ENCODE measurements at places on chromosomes 5 and 9.

DNA sequence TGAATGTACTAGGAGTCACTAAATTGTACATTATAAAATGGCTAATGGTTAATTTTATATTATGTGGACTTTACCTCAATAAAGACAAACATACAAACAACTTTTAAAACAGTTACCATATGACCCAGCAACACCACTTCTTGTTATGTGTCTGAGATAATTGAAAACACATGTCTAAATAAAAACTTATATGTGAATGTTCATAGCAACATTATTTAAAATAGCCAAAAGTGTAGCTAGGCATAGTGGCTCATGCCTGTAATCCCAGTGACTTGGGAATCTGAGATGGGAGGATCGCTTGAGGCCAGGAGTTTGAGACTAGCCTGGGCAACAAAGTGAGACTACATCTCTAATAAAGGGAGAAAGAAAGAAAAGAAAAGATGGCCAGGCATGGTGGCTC lies 22.9 kb downstream of the SLC35A4 start:
- no peak for DNase-seq

DNA sequence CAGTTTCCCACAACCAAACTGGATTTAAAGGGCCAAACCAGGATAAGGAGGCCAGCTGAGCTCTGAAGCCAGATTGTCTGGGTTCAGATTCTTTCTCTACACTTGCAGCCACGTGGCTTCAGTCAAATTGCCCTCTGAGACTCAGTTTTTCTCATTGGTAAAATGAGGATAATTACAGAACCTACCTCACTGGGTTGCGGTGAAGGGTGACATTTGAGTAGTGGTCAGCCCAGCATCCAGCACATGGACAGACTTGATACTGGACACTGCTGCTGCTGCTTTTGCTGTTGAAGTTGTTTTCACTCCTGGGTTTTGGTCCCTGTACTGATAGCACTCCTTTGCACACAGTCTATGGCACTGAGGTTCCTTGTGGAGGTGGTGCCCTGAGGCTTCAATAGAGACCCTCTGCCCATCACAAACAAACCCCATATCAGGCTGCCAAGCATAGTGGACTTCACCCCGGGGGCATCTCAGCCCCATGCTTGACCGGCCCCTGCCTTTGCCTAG lies 25.7 kb upstream of the CDKN2AIPNL start:
- DNase-seq: no peak

- DNase-seq: no peak
Observed at GRCh38 chr5:55231029-55231918, 2.1 kb downstream of the CCNO start.

GRCh38 chr9:38200431-38200830 lies 131.4 kb upstream of the SHB start:
- no peak for DNase-seq

DNA sequence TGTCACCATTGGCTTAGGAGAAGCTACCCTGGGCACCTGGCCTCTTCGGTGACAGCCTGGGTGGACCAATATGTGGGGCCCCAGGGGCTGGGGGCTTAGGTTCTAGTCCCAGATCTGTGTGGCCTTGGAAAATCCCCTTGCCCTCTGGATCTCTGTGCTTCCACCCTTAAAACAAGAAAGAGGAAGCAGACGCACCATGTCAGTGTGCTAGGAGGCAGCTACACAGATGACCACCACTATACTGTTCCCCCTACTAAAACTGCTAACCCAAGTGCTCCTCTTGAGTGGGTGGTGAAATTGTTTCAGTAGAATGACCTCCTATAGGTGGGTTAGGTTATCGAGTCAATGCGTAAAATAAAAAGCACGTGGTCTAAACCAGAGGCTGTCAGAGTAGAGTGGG lies 31.0 kb downstream of the AFAP1L1 start:
- DNase-seq: no peak

DNA sequence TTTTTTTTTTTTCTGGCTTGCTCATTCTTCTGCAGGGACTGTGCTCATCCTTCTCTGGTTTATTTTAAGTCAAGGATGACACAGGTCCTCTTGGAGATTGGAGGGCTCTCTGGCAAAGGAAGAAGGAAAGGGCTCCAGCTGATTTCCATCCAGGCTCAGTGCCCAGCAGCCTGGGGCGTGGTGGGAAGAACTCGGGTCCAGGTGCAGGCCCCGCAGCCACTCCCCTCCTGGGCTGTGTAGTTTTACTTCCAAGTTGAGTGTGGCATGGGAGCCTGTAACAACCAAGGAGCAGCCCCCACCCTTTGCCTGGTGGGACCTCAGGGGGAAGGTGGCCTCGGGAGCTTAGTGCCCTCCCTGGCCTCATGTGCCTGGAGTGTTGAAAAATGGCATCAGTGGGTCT lies 58.9 kb downstream of the ANKRD33B start:
- no peak for DNase-seq

DNA sequence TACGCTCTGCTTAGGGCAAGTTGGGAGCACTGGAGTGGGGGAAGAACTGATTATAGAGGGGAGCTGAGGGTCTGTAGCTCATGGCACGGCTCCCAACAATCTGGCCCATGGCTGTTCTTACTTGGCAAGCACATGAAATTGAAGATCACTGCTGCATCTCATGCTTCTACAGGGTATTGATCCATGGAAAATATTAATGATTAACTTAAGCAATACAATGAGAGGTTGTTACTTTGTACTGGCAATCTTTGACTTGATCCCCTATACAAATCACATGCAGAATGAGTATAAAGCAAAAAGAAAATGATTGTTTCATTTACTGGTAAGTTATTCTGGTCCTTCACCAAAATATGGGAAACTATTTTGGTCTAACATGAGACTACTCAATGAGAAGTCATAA lies 481.1 kb downstream of the PDE4D start:
- DNase-seq: no peak

DNA sequence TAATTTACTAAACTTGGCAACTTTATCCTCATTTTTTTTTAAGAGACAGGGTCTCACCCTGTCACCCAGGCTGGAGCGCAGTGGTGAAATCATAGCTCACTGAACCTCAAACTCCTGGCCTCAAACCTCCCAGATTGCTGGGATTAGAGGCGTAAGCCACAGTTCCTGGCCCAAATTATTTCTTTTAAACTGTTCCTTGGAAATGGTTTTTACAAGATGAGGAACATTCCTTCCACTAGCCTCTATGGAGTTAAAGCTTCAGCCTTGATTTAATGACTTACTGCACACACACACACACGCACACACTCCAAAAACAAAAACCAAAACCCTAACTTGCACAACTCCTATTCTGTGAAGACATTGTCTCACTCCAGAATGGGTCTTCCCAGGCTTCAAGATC lies 77.2 kb upstream of the TARS1 start:
- no peak for DNase-seq

DNA sequence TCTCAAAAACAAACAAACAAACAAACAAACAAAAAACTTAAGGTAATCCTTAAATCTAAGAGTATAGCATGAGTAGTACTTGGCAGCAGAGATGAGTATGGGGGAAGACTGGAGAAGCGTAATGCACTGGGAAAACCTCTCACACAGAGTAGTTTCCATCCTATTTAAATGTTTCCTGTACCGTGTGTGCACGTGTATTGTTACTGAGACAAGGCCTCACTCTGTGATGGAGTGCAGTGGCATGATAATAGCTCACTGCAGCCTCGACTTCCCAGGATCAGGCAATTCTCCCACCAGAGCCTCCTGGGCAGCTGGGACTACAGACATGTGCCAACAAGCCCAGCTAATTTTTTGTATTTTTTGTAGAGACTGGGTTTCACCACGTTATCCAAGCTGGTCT lies 2.9 kb downstream of the UIMC1 start:
- DNase-seq: no peak

GRCh38 chr9:12698266-12698665 lies 5.1 kb downstream of the TYRP1 start:
- no peak for DNase-seq

GRCh38 chr5:36728697-36729543 lies 122.5 kb downstream of the SLC1A3 start:
- DNase-seq: no peak

GRCh38 chr5:53333160-53333559 lies 147.3 kb upstream of the FST start:
- no peak for DNase-seq

GRCh38 chr5:100646011-100646410 lies 110.8 kb downstream of the FAM174A start:
- DNase-seq: no peak

DNA sequence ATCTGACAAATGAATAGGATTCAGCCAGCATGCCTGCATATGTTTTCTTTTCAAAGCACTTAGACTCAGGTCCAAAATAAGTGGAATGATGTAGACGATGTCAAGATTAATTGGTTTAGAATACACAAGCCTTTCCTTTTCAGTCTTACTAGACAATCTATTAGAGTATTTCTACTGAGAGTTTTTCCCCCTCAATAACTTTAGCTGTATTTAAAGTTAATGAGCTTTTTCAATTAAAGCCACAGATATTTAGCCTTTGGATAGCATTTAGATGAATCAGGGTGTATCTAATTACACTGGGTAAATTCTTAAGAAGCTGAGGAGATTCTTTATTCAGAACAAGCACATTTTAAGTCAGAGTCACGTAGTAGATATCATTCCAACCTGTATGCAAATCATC lies 198.7 kb upstream of the MPDZ start:
- no peak for DNase-seq

DNA sequence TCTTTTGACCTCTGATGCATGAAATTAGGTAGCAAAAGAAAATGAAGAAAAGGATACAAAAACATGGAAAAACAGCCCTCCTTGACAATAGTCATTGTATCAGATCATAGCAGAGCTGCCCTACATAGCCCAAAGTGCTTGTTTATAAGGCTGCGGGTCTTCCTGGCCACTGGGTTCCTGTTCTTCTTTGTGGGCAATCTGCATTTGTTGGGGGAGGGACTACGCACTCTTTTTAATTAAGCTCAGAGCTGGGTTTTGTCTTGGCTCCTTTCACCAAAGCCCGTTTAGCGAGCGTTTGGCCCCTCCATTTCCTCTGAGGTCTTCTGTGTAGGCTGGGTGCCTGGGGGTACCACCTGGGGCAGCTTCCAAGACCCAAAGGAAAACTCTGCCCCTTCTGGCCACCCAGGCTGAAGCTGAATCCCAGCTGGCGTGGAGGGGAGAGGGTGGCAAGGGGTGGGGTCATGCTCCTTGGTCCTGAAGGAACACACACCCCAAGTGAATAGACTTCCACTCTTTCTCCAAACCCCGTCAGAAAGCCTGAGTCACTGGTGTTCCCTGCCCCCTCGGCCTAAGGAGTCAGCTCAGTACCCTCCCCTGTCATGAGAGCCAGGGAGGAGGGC lies 6.5 kb upstream of the PAX5 start:
- no peak for DNase-seq

- no peak for DNase-seq
Observed at GRCh38 chr5:66072031-66072430, 72.1 kb upstream of the SREK1 start.

GRCh38 chr9:35730486-35730854 lies 1.5 kb downstream of the TLN1 start:
- DNase-seq: no peak

DNA sequence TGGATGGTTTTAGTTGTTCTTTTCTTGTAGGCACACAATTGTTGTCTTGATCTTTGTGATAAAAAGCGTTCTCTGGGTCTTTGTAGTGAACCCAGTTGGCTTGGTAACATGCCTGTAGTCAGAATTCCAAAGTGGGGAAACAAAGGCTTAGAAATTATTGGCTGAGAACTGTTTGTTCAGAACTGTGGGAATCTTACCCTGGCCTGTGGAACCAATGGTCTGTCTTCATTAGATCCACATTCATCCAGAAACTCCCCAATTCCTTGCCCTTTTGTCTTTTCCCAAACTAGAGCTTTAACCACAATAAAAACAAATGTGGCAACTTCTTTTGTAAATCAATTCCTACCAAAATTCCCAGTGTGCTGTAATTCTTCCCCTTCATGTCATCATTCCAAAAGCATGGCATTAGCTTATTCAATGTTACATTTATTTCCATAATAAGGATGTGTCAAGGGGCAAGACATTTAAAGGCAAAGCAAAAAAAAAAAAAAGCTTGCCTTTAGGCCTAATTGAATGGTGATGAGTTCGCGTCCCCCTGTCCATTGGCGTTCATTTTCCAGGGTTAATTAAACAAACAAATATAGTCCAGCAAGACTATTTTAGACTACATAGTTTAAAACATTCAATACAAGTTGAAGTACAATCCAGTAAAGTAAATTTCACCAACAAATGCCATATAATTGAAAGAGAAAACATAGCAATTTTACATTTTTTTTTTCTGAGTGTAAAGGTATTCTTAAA lies 249.8 kb upstream of the ZNF608 start:
- DNase-seq: no peak

- no peak for DNase-seq
Observed at GRCh38 chr5:1029945-1030625, 21.5 kb downstream of the NKD2 start.

- DNase-seq: no peak
Observed at GRCh38 chr5:40266952-40267351, 412.8 kb upstream of the PTGER4 start.

DNA sequence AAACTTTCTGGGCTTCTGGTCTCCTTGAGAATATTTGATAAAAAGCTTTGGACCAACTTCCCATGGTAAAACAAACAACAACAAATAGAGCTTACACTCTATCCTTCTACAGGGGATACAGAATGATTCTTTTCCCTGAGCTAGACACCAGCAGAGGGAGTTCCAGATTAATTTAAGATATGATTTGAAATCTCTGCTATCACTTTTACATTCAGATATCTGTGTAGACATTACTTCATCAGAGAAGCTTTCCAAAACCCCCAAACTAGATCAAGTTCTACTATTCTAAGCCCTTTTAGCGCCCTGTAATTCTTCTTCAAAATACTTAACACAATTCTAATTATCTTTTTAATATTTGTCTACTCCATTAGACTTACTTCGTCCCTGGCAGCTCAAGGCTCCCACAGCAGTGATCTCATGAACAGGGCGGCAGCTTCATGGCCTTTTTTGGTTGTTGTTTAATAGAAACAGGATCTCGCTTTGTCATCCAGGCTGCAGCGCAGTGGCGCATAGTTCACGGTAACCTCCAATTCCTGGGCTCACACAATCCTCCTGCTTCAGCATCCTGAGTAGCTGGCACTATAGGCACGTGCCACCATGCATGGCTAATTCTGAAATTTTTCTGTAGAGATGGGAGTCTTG lies 955 bp upstream of the GALNT12 start:
- DNase-seq: no peak

DNA sequence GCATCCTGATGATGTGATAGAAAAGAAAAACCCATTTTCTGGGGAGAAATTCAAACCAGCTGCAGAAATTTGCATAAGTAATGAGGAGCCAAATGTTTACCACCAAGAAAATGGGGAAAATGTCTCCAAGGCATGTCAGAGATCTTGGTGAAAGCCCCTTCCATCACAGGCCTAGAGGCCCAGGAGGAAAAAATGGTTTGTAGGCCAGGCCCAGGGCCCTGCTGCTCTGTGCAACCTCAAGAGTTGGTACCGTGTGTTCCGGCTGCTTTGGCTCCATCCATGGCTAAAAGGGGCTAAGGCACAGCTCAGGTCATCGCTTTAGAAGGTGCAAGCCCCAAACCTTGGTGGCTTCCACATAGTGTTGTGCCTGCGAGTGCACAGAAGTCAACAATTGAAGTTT lies 543.1 kb downstream of the ZNF608 start:
- no peak for DNase-seq

- DNase-seq: no peak
Observed at GRCh38 chr5:68460147-68460798, 244.7 kb downstream of the PIK3R1 start.

All from activated T-helper 1 cell treated with anti-CD3 and anti-CD28 coated beads, Interleukin-2, amount 50 U/mL, for 16 hours (primary cell).